ENCODE measurements at places on chromosomes 1 and 21.
A peak's percentile ranks its signal among the peaks of the same experiment; 100 is the strongest.

DNA sequence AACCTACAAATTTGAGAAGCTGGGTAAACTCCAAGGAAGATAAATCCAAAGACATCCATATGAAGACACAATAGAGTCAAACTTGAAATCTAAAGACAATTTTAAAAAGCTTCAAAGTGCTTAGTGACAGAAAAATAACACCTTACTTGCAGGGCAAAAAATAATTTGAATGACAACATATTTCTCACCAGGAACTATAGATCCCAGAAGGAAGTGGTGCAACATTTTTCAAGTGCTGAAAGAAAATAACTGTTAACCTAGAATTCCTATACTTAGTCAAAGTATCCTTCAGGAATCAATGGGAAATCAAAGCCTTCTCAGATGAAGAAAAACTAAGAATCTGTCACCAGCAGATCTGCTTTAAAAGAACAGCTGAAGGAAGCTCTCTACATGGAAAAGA, 184.4 kb downstream of the HLX start:
- no peak for DNase-seq

DNA sequence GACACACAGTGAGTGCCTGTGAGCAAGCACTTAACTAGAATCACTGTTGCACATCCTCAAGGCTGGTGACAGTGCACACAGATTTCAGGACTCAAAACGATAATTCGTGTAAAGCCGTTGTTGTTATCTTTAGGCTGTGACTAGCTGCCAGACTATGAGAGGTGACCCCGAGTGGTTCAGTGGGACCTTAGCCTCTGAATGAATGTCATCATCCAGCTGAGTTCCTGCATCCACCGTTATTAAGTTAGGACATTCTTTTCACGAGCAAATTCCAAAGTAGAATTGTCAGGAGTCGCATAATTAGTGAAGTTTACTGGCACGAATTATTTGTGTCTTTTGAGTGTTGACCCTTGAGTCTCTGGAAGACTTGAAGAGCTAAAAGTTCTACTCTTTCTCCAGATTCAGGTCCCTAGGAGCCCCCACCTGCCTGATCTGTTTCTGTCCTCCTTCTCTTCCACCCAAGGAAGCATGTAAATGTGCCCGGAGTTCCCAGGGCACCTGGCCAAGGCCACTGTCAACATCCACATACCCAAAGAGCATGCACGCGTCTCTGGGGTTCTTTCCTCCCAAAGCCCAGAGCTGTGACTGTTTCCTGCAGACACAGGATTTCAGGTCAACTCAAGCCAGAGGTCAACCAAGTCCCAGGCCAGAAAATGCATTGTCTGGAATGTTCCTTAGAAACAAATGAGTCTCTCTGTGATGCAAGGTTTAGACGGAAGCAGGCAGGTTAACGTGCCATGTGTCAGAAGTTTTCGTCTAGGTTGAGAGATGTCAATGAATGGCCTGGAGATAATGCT, 207.2 kb downstream of the TOMM20 start:
- no peak for DNase-seq

- DNase-seq, result no peak
These were observed 99.0 kb downstream of the ZZZ3 start for GRCh38 chr1:77583483-77583882.

DNA sequence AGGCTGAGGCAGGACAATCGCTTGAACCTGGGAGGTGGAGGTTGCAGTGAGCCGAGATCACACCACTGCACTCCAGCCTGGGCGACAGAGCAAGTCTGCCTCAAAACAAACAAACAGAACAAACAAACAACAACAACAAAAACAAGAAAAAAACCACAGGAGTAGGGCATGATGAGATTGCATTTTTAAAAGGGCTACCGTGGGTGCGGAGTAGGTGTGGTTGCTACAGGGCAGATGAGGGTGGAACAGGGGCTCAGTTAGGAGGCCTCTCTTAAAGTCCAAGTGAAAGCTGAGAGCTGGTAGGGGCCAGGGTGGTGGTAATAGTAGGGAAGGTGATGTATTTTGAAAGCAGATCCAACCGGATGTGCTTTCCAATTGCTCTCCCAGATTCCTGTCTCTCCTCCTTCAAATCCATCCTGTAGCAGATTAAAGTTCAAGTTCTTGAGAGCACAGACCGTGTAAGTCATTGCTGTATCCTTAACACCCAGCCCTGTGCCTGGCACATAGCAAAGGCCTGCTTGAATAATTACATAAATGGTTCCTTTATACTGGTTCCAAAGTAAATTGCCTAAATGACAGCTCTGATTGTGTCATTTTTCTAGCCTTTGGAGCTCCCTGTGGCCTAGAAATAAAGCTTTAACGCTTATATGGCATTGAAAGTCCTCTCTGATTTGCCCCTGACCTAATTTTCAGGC, 4.2 kb upstream of the LINGO4 start:
- no peak for DNase-seq

DNA sequence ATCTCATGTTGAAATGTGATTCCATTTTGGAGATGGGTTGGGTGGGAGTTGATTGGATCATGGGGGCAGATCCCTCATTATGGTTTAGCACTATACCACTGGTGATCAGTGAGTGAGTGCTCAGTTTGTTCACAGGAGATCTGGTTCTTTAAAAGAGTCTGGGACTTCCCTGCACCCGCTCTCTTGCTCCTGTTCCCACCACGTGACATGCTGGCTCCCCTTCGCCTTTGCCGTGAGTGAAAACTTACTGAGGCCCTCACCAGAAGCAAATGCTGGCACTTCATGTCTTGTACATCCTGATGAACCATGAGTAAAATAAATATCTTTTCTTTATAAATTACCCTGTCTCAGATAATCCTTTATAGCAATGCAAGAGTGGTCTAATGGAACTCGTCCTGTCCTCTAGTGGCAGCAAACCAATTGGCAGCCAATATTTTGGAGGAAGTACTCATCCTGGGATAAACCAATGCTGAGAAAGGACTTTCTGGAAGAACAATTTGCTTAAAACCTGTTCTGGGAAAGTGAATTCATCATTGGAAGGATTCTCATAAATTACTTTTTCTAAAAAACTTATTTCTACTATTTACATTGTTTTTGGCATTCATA, 27.8 kb upstream of the CYP4A11 start:
- no peak for DNase-seq

DNA sequence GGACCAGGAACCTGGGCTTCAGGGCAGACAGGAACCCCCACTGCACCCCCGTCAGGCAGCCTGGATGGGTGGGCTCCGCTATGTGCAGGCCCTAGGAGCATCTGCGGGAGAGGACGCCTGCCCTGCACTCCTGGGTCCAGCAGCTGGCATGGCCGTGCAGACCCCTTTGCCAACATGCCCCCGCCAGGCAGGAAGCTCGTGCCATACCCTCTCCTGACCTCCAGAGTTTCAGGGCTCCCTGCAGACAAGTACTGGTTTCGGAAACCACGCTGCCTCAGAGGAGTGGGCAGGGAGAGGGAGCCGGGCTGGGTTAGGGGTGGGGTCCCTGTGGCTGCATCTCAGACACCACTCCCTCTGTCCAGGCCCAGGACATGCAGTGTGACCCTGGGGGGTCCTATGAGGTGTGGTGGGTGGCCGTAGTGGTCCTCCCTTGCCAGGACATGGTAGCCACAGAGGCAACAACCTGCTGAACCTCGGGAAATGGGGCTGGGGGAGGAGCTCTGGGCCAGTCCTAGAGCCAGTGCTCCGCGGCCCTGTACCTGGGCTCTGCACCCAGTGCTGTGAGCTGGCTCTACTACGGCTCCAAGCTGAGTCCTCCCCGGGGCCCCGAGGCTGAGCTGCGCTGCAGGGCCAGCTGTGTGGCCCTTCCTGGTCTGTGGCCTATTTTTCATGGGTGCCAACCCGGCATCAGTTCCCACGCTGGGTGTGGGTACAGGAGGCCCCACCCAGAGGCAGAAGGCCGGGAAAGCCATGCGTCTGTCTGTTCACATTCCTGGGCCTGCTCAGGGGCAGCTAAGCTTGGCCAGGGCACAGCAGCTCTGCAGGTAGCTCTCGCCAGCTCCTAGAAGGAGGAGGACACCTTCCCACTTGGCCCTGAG, 1.4 kb downstream of the PLEKHN1 start:
- no peak for DNase-seq

- DNase-seq, result no peak
These were observed 78.3 kb downstream of the GLIS1 start for GRCh38 chr1:53660666-53661065.

GRCh38 chr1:226656201-226656600, 82.9 kb downstream of the ITPKB start:
- DNase-seq, result no peak

- DNase-seq, result no peak
These were observed 676.0 kb downstream of the PLA2G4A start for GRCh38 chr1:187504779-187505178.

- DNase-seq, result peak; percentile 59
These were observed 51.8 kb downstream of the UTP25 start for GRCh38 chr1:209879539-209879938.

GRCh38 chr1:170397061-170397460, 134.9 kb upstream of the GORAB start:
- no peak for DNase-seq

- no peak for DNase-seq
These were observed 27.2 kb upstream of the PSMB2 start for GRCh38 chr1:35668506-35668905.

DNA sequence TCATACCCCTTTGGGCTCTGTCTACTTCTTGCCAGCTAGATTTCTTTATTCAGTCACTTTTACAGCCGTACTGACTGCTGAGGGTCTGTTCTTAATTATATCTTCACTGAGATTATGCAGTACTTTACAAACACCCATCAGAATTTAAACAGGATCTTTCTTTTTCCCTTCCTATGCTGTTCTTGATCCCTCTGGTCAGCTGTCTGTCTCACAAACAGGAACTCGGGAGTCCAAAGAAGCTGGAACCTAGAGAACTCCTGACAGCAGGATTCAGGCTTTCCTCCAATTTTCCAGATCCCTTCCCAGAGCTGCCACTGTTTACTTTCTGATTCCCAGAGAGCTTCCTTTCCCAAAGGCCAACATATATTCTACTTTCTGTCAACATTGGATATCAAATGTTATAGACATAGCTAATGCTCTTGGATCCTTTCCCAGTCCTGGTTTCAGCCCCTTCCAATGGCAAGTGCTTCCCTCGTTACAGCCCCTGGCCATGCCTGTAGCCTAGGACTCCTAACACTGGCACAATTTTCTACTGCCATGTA, 59.5 kb downstream of the ATP2B4 start:
- peak; percentile 36 for DNase-seq

GRCh38 chr1:159009704-159010361, at the start of gene IFI16:
Gene IFI16, plus strand, starts transcription at chr1:159009907. Its CDS starts 4,774 bp downstream, at chr1:159014681.
- no peak for DNase-seq

DNA sequence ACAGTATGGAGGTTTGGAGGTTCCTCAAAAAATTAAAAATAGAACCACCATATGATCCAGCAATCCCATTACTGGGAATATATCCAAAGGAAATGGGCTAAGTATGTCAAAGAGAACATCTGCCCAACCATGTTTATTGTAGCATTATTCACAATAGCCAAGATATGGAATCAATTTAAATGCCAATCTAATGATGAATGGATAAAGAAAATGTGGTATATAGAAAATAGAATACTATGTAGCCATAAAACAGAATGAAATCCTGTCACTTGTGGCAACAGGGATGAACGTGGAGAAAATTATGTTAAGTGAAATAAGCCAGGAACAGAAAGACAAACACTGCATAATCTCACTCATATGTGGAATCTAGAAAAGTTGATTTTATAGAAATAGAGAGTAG, 201.7 kb upstream of the AJAP1 start:
- DNase-seq, result no peak

DNA sequence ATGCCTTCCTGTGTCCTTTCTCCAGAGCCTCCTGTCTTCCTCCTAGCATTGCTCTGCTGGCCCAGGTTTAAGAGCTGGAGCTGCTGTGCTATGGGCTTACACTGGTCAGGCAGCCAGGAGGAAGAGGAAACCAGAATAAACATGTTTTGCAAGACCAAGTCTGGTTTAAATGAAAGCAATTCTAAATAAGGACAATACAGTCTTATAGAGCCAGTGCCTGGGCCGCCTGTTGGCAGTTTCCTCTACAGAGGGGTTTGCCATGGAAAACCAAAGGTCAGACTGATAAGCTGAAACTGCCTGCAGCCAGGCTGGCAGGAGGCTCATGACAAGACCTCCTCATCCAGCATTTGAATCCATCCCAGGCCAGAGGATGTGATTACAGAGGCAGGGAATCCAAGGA, 92.9 kb upstream of the FGGY start:
- no peak for DNase-seq

Data from BE2C (cell line).